Fibroblast of upper back skin (primary cell): ENCODE measurements at places on chromosomes 5 and 9.
A peak's percentile ranks its signal among the peaks of the same experiment; 100 is the strongest.

GRCh38 chr9:34246453-34246852, 67.6 kb downstream of the UBAP1 start:
- DNase-seq, result no peak

DNA sequence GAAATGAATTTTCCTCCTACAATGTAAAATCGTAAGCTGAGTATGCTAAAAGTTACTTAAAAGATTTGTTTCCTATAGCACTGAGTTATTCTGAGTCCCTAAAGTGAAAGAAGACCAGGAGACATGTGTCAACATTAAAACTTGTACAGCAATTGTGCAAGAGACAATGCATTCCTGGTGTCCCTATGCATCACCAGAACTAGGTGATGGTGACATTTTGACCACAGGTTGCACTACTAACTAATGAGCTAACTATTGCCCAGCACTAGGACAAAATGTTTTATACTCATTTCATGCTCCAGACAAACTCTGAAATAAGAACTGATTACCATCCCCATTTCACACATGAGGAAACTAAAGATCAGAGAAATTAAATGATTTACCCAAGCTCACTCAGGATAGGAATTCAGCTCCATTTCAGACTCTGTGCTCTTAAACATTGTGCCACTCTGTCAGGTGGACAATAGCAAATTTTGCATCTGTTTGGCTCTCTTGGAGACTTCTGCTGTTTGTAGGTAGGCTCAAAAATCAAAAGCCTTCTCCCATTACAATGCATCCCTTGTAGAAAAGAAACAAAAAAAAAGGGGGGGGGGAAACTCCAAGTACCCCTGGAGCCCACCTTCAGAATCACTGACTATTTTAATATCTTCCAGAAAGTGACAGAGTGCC, 269.2 kb downstream of the ACTL7B start:
- no peak for DNase-seq

DNA sequence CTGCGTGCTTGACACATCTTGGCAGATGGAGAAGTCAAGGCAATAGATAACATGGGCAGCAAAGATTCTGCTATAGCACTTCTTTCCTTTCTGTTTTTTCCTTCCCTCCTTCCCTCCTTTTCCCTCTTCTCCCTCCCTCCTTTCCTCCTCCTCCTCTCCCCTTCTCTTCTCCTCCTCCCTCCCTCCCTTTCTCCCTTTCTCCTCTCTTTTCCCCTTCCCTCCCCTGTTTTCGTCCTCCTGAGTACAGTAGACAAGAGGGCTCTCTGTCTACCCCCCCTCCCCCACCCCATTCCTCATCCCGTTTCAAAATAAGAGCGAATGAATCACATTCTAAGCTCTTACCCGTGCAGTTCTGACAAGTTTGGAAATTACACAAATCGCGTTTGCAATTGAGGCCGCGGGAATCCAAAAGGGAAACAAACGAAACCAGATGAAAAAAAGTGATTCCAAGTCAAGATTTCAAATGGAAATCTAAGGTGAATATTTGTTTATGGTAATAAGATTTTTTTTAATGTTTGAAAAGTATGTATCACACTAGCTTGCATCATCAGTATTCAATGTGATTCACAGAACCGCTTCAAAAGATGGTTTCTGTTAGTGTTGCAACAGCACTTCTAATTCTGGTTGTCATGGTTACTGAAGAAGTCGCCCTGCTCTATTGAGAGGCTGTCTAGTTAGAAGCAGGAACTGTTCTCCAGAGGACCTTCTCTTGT, 1.3 kb downstream of the NIM1K start:
- DNase-seq, result peak; percentile 93

GRCh38 chr9:119221276-119221675, 148.0 kb downstream of the BRINP1 start:
- DNase-seq, result peak; percentile 2

- DNase-seq, result no peak
These were observed 129.7 kb downstream of the CDC42SE2 start for GRCh38 chr5:131393498-131393968.

GRCh38 chr9:125881042-125881441, 133.9 kb downstream of the PBX3 start:
- no peak for DNase-seq
